ENCODE measurements at places on chromosomes 11 and 22.

- no peak for DNase-seq
These were observed 80.6 kb upstream of the CLDN5 start for GRCh38 chr22:19604711-19605268.

DNA sequence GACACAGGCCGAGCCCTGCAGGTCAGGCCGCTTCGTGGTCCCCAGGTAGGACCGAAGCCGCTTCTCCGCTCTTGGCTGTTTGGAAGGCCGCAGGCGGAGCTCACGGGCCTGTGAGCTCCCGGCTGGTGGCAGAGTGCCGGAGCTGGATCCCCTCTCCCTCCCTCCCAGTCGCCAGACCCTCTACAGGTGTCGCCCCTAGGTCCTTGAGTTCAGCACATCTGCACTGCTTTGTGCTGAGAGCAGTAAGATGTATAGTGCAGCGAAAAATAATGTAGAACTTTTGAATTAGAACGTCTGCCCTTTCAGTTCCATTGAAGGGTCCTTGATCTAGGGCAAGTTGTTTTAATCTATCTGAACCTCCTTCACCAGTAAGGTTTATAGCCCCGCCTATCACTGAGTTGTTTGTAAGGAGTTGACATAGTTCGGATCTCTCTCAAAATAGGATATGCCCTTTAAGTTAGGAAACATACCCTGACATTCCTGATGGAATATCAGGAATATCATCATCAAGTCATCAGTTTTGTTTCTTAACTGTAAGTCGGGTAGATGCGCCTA, 419 bp downstream of the ANKRD49 start:
- no peak for DNase-seq

- no peak for DNase-seq
These were observed 38.5 kb downstream of the RTL6 start for GRCh38 chr22:44459551-44459950.

DNA sequence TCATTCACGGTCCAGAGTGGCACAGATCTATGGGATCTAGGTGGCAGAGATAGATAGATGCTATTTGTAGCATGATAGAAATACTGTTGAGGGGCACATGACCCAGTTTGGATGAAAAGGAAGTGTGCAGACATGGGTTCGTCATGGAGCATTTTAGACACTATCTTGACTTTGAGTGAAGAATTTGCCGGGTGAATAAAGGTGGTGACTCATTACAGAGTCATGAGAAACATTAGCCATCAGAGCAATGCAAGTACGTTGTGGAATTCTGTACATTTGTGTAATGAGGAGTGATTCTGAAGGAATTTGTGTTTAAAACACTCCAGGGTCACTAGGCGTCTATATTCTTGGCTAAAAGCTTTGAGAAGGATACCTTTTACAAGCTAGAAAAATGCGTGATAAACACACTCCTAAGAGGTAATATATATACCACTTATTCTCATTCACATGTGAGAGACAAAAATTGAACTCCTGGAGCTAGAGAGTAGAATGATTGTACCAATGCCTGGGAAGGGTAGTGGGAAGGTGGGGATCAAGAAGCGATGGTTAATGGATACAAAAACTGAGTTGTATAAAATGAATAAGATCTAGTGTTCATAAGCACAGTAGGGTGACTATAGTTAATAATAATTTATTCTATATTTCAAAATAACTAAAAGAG, 593.7 kb upstream of the LUZP2 start:
- DNase-seq = peak; percentile 83

DNA sequence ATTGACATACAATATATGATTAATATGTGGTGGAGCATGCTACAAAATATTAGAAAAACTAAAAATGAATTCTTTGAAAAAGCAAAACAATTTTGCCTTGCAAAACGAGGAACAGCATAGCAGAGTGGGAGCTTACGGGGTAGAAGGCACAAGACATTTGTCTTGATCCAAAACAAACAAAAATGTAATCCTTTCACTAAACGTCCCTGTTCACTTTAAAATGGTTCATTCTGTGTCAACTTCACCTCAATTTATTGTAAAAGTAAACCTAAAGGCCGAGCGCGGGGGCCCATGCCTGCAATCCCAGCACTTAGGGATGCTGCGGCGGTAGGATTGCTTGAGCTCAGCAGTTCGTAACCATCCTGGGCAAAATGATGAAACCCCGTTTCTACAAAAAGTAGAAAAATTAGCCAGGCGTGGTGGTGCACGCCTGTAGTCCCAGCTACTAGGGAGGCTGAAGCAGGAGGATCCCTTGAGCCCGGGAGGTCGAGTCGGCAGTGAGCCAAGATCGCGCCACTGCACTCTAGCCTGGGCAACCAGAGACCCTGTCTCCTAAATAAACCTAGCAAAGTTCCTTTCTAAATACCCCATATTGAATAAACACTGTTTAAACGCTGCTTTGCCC, 2.0 kb downstream of the PRDM10 start:
- no peak for DNase-seq

DNA sequence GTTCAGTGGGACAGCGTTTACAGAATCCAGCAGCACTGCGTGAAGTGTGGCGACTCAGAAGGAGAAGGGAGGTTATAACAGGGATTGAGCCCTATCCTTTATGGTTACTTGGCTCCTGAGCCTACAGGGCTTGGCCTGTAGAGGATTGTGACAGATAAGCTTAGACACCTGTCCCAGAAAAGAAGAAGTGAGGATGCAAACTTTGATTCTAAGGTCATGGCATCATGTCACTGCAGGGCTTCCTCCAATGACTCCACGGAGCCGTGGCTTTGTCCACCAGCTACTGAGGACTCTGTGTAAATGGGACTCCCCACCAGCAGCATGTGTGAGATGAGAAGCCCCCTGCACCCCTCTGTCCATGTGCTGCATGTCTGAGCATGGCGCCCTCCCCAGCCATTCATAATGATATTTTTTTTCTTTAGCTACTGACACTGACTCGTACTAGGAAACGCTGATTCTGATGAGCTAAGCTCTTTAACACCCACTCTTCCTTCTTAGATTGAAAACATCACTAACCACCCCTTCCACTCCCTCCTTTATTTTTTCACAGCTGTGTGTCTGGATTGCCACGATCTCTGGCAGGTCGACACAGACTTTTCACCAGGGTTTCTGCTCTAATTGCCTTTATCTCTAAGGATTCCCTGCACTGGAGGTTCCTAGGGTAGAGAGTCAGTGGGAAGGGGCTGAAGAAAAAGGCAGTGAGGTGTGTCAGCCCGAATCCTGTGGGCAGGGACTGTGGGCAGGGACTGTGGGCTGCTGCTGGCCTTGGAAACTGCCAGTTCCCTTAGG, 65.5 kb upstream of the TTC12 start:
- DNase-seq = no peak

GRCh38 chr11:75656044-75656727, 12.7 kb downstream of the MAP6 start:
- no peak for DNase-seq

DNA sequence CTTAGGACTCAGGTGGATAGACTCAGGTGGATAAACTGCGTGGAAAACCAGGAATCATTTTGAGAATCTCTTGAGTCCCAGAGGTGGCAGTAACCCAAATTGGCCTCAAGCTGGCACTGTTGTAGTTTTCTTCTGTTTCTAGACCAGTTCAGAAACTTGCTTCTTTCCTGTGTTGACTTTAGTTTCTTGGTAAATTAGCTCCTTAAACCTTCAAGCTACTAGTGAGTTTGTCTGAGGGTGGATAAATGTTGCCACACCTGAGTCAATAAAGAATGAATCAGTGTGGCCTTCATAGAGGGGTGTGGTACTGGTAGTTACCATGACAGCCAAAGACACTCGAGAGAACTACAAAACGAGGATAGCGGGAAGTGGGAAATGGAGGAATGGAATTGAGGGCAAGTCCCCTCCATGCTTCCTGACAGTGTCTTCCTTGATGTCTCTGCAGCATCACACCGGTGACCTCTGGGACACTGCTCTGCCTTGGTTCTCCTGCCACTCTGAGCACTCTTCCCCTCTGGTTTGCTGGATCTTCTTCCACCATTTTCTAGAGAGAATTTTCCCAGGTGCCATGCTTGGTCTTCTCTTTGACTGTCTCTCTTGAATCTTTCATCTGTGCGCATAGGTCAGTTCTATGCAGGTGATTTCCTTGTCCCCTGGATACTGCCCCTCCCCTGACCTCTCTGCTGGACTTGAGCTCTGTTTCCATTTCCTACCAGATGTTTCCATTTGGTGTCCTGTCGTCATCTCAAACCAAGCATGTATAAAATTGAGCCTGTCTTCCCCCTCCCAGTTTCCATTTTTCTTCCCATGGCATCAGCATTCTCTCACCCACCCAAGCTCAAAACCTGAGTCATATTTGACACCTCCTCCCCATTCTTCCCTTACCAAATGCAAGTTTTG, 7.2 kb downstream of the POLD4 start:
- DNase-seq = no peak

GRCh38 chr22:47107431-47107830, 345.0 kb downstream of the TBC1D22A start:
- DNase-seq = peak; percentile 48

Measured in AG04450 (cell line).